ENCODE measurements at places on chromosomes 4 and X.
A peak's percentile ranks its signal among the peaks of the same experiment; 100 is the strongest.

- peak; percentile 40 for DNase-seq
Observed at GRCh38 chr4:77465271-77465670, 140.3 kb upstream of the CXCL13 start.

DNA sequence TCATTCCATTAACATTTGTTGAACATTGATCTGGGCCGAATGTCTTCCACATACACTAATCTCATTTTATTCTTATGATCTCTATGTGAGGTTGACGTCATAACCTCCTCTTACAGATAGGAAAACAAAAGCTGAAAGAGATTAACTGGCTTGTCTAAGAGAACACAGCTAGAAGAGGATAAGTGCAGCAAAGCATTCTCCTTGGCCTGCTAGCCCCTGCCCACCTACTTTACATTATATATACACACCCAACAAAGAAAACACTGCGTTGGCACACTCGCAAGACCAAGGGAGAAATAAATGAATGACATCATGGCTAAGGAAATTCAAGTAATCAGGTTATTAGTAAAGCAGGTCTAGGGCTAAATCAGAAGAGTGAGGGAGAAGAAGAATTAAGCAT, 138.4 kb downstream of the PARM1 start:
- no peak for DNase-seq

- peak; percentile 76 for DNase-seq
Observed at GRCh38 chr4:126604268-126604867, 1028.4 kb upstream of the INTU start.

DNA sequence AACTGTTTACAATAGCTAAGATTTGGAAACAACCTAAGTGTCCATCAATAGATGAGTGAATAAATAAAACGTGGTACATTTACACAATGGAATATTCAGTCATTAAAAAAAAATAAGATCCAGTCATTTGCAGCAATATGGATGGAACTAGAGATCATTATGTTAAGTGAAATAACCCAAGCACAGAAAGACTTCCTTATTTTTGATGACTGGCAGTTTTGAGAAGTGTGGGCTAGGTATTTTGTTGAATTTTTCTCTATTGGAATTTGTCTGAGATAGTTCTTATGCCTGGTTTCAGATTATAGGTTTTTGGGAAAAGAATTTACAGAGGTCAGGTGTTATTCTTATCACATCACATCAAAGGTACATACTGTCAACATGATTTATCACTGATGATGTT, 293.8 kb upstream of the ARSJ start:
- no peak for DNase-seq

GRCh38 chr4:10192331-10192730, 75.7 kb upstream of the WDR1 start:
- DNase-seq = no peak

GRCh38 chr4:38803833-38804653, 548 bp downstream of the TLR1 start:
- peak; percentile 30 for DNase-seq

- peak; percentile 80 for DNase-seq
Observed at GRCh38 chr4:142817442-142817841, 28.7 kb downstream of the INPP4B start.

- no peak for DNase-seq
Observed at GRCh38 chr4:102089850-102090621, 255.2 kb downstream of the SLC39A8 start.

DNA sequence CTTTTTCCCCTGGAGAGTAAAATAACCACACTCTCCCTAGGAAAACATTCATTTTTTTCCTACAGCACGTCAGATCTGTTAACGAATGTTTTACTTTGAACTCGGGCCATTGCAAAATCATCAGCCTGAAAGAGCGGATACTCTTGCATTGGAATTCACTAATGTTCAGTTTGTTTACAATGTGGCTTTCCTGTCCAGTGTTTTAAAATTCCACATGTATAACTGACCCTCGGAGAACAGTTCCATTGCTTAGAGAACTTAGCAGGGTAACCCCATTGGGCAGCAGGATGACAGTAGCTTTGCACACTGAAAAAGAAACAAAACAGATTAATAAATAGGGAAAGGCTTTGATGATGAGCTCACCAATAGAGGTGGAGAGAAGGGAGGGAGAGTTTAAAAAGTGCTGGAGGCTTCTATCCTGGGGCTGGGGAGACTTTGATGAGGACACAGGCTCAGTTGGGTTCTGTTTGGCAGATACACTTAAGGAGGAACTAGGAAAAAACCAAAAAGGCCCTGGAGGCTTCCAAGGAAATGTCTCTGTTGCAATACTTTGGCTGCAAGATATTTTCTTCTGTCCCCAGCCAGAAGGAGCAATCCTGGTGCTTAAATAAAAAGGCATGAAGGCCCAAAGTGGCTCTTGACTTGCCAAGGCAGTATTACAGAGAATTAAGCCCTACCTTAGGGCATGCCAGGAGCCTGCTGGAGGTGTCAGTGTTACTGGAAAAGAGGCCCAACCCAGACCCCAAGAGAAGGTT, 143.1 kb downstream of the ARSF start:
- DNase-seq = peak; percentile 94

DNA sequence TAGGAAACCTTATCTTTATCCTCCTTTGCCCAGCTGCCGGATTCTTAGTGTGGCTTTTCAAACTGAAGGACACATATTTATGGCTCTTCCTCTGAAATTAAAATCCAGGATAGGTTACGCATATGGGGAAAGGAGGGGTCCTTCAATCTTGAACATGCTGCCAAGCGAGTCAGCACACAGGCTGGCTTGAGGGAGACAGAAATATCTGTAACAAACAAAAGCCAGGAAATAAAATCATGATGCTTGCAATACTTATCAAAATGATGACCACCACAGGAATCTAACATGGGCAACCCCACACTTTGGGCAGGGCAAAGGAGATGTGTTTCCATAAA, 196.4 kb upstream of the LDB2 start:
- no peak for DNase-seq

DNA sequence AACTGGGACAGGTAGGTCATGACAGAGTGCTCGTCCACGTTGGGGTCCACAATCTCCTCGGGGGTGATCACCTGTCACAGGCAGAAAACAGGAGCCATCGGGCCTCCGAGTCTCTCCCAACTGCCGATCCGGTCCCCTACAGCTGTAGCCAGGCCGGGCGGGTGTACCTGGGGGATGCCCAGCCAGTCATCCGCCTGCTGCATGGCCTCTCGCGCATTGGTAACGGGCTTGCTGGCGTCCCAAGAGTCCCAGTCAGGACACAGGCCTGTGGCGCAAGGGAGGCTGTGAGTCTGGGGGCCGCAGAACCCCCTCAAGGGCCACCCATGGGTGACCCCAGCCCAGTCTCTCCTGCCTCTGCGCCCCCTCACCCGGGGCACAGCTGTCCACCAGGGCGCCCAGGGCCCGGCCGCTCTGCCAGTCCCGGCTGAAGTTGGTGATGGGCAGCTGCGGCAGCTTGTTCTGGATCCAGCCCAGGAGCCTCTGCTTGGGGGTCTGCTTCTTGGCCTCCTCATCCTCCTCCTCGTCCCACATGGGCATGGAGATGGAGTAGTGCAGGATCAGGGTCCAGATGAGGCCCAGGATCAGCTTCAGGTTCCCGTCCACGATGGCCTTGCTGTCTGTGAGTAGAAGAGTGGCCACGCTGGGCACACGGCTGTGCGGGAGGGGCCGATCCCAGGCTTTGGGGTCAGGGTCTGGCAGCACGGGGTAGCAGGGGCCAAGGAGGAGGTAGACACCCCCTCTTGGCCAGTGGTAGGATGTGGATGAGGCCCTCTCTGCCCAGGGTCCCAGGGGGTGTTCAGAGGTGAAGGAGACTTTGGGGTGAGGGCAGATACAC, 6.7 kb downstream of the FLNA start:
- DNase-seq = no peak

GRCh38 chr4:132284910-132285426, 864.1 kb upstream of the PCDH10 start:
- no peak for DNase-seq

DNA sequence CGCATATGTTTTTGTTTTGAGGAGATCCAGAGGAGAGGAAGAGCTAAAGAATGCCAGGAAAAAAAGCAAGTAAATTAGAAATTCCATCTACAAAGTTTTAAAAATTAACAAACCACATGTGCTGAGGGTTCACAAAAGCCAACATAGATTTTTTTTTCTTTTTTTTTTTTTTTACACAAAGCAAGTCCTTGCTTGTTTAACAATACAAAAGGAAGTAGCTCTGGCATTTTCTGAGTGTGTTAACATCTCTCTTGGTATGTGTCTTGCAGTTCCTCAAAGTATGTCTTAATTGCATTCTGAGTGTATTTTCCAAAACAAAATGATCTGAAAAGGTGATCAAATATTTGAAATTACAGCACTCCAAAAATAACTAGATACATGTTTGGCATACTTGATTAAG, 1682.7 kb upstream of the AGA start:
- DNase-seq = no peak

- DNase-seq = peak; percentile 82
Observed at GRCh38 chrX:155767051-155767875, 113.9 kb upstream of the VAMP7 start.

DNA sequence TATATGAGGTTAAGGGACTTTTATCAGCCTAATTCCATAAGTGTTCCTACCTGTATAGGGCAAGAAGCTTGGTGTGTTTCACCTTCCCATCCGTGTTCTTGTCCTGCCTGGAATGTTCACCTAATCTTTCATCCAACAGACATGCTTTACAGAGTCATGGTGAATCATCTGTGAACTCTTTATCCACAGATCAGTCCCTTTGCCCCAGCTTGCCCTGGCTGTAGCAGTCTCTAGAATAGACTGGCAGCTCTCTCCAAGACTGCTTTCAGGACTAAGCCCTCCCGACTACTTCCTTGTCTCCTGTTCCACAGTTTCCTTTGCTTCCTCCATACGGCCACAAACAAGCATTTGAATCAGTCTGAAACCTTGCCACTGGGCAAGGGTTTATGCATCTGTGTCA, 177.9 kb upstream of the IL15 start:
- no peak for DNase-seq

DNA sequence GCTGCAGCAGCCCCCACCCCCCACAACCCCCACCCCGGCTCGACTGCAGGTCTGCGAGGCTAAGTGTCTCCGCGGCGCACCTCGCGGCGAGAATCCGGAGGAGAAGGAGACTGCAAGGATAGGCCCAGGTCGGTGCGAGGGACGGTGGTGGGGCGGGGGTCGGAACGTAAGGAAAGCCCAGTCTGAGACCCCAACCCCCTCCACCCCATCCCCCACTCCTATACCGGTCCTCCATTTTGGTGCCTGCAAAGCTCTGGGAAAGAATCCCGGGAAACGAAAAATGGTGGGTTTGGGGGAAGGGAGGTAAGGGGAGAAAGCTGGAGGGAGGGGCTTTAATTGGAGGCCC, 614 bp downstream of the BEX3 start:
- peak; percentile 37 for DNase-seq

- no peak for DNase-seq
Observed at GRCh38 chr4:53502094-53502493, 89.2 kb downstream of the LNX1 start.

DNA sequence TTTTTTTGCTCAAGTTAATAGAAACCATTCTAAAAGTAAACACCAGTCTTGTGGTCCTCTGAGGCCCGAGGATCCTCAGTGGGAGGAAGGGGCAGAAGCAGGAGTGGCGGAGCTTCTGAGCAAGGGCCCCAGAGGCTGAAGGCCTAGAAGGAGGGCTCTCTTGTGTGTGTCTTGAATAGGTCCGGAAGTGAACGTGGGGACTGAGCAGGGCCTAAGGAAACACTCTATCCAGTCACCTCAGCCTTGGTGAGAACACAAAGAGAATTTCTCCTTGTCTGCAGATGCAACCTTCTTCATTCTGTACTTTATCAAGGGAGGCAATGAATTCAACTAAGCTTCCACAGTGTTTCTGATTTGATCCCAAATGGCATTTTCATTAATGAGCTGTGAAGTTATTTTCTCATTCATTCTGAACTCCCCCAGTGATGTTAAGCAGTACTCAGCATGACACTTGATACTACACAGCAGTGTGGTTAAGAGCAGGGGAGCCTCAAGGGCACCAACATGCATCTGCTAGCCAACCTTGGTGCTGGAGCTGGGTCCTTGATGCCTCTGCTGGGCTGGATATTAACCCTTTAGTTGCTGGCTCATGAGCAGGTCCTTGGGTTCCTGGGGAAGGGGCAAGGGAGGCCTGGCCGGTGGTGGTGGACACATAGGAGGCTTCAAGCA, 64.7 kb downstream of the RBM47 start:
- DNase-seq = peak; percentile 46

DNA sequence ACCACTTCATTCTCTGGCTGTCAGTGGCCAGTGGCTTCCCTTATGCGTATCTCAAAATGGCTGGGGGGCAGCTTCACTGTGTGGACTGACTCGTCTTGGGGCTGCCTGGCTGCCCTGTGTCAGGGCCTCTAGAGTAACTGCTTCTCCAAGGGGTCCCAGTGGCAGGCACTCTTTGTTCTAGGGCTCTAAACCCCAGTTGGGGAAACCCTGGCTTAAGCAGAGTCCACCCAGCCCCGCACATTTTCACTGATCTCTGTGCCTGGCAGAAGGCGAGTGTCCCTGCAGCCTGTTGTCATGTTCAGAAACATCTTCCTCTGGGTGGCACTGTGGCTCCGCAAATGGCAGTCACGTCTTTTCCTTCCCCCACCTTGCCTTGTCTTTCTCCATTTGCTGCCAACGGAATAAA, 59.7 kb downstream of the NBDY start:
- DNase-seq = peak; percentile 40

- DNase-seq = peak; percentile 86
Observed at GRCh38 chr4:19309378-19309777, 942.3 kb upstream of the SLIT2 start.

DNA sequence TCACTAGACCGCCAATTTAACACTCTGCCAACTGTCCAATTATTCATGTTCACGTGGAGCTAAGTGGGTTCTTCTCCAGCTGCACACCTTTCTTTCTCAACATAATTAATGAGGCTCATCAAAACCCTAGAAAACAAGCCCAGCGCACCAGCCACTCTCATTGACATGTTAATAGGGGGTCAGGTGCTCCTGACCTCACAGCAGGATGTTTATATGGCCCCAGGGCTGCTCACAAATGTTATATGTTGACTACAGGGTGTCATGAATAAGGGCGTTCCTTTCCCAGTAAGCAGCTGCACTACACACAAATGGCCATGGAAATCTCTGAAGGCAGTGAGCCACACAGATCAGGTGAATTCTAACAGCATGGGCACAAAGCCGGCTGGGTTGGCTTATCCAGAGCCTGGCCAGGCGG, 209.8 kb downstream of the MGST2 start:
- no peak for DNase-seq

GRCh38 chr4:41573502-41574001, 35.6 kb downstream of the LIMCH1 start:
- no peak for DNase-seq
